Stimulated activated CD8-positive, alpha-beta memory T cell treated with anti-CD3 and anti-CD28 coated beads, Interleukin-15, amount 100 ng/mL, for 48 hours (primary cell): ENCODE measurements at places on chromosomes 7 and 10.

GRCh38 chr7:86207740-86208139 lies 436.0 kb upstream of the GRM3 start:
- DNase-seq: no peak

DNA sequence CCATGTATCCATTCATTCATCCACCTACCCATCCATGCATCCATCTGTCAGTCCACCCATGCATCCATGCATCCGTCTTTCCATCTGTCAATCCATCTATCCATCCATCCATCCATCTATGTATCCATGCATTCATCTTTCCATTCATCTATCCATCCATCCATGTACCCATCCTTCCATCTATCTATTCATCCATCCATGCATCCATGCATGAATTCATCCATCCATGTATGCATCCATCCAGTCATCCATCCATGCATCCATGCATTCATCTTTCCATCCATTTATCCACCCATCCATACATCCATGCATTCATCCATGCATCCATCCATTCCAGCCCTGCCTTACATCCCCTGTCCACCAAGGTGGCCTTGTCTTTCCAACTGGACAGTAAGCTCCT lies 45.7 kb downstream of the SORCS3 start:
- no peak for DNase-seq

- no peak for DNase-seq
Measured at GRCh38 chr7:69941077-69941651, 342.9 kb downstream of the AUTS2 start.

DNA sequence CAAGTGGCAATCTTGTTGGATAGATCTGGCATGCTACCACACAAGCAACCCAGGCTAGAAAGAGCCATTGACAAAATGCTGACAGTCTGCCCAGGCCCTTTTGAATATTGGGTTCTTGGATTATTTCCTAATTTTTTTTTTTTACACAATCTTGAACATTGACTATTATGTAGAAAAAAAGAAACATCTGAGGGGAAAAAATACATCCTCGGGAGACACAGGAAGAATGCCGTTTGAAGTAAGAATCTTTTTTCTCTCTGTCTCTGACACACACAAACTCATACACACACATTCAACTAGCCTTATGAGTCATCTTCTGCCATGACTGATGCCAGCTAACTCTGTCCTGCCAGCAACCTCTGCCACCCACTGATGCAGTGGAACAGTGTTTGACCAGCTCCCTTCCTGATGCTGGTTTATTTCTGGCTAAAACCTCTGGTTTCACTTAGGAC lies 47.2 kb downstream of the SORBS1 start:
- DNase-seq: peak; percentile 2

- DNase-seq: no peak
Measured at GRCh38 chr10:5461914-5462840, 37.2 kb downstream of the CALML5 start.

DNA sequence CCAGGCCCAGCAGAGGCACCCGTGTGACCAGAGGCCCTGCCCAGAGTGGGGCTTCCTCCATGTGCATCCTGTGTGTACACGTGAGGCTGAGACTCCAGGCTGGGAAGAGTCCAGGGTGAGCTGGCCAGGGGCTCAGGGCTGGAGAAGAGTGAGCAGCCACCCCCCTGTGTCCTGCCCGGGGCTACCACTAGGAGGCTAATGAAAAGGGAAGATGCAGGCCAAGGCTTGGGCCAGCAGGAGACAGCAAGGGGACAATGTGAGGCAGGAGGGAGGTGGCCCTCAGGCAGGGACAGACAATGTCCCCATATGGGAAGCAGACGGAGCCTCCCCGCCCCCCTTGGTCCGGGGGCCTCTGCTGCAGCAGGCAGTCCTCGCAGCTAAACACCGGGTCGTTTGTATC lies 102.0 kb downstream of the HIF1AN start:
- DNase-seq: no peak

DNA sequence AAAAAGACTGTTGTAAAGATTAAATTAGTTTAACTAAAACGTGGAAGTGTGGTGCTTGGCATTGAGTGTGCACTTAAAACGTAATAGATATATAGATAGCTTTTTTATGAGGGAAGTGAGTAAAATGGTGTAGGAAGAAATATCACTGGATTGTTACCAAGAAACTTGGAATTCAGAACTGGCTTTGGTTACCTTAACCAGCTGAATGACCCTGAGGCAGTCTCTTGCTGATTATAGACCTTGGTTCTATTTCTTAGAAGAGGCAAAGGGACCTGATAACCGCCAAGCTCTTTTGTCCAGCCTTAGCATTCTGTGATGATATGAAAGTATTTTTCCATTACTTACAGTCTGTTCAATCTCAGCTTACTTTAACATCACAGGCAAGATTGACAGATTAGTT lies 3.8 kb downstream of the REEP3 start:
- no peak for DNase-seq

DNA sequence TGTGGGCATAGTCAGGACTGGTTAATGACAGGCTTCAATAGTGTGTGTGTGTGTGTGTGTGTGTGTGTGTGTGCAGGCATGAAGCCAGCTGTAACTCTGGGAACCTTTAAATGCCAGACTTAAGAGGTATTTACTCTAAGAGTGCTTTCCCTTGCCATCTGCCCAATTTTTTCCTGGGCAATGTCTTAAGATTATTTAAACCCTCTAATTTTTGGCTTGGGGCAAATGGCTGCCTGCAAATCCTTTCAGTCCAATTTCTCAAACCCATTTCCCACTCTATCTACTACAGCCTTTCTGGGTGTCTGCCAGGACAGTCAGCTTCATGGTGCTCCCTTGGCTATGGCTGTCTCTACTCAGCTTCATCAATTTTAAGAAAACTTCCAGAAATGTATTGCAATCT lies 62.6 kb upstream of the C1GALT1 start:
- DNase-seq: no peak

GRCh38 chr7:30445770-30446169 lies 32.8 kb downstream of the NOD1 start:
- peak; percentile 65 for DNase-seq
